ENCODE measurements at places on chromosomes 2 and 18. TPM values are rescaled to one million over a fixed set of nuclear protein-coding genes. Genes with fewer than 3 reads are reported as not detected.

- H3K27ac ChIP-seq, result no peak overlapping the region
- DNase-seq, result no peak
- no peaks in the 10 kb centered on the region for H3K36me3 ChIP-seq
- no peaks in the 10 kb centered on the region for H3K4me1 ChIP-seq
Observed at GRCh38 chr2:181977661-181978350, 7.8 kb upstream of the PPP1R1C start.

- DNase-seq, result no peak
- H3K27ac ChIP-seq, result no peak overlapping the region
- no peak overlapping the region for H3K4me3 ChIP-seq
- H3K4me1 ChIP-seq, result no peaks in the 10 kb centered on the region
- H3K27me3 ChIP-seq, result no peaks in the 10 kb centered on the region
- no peaks in the 10 kb centered on the region for H3K36me3 ChIP-seq
Observed at GRCh38 chr2:53114991-53115390, 652.6 kb upstream of the CHAC2 start.

DNA sequence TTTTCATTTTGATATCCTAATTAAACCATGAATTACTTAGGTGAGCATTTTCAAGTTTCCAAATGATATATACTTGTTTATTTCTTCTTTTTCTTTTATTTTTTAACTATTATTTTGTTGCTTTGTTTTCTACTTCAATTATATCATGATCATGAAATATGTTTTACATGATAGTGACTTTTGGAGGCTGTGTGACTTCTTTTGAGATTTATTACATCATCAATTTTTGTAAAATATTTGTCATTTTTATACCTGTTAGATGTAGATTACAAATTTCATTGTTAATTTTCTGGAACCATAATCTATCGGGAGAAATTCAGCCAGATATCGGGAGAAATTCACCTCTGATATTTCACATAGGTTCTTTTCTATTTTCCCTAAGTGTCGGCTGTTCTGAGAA lies 228.6 kb downstream of the RAD51AP2 start:
- no peak overlapping the region for H3K4me3 ChIP-seq
- DNase-seq, result no peak
- no peak overlapping the region for H3K27ac ChIP-seq
- H3K36me3 ChIP-seq, result no peaks in the 10 kb centered on the region
- H3K4me1 ChIP-seq, result no peaks in the 10 kb centered on the region
- no peaks in the 10 kb centered on the region for H3K27me3 ChIP-seq

The LAMA3 gene
- 1.8 TPM for total RNA-seq
